ENCODE measurements at places on chromosomes 7 and 10.

DNA sequence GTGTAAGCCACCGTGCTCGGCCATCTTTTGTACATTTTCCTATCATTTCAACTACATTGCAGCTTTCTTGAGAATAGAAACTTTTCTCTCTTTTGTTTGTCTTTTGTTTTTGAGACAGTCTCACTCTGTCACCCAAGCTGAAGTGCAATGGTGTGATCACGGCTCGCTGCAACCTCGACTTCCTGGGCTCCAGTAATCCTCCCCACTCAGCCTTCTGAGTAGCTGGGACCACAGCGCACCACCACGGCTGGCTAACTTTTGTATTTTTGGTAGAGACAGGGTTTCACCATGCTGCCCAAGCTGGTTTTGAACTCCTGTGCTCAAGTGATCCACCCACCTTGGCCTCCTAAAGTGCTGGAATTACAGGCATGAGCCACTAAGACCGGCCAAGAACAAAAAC is 31.3 kb upstream of the DAGLB start:
- DNase-seq, result no peak

DNA sequence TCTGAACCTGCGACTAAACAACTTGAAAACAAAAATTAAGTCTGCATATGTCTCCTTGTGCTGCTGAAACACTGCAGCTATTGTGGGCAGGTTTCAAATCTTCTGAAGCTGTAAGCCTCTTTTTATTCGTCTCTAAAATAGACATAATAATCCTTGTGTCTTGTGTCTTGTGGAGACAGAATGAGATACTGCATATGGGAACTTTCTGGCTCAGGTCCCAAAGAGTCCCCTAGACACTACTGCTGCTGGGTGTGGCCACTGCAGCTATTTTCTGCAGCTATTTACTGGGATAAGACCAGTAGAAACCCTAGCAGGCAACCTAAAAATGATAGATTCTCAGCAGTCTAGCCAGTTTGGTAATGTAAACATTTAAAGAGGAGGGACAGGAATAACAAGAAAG is 252.0 kb downstream of the ELMO1 start:
- no peak for DNase-seq

DNA sequence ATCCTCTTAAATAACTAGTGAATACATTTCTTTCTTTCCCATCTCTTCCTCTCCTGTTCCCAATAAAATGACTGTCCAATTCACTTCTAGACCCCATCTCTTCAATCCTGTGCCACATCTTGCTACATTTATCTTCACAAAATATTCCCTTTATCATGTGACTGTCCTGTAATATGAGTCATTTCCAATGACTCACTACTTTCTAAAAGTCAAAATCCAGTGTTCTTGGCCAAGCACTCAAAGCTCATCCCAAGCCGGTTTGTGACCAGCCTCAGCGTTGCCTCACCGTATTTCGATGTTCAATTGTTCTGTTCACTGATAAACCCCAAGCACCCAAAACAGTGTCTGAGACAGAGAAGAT is 104.7 kb downstream of the PARD3 start:
- no peak for DNase-seq

- DNase-seq, result no peak
Measured at GRCh38 chr7:96300986-96301385, 20.9 kb downstream of the SLC25A13 start.

DNA sequence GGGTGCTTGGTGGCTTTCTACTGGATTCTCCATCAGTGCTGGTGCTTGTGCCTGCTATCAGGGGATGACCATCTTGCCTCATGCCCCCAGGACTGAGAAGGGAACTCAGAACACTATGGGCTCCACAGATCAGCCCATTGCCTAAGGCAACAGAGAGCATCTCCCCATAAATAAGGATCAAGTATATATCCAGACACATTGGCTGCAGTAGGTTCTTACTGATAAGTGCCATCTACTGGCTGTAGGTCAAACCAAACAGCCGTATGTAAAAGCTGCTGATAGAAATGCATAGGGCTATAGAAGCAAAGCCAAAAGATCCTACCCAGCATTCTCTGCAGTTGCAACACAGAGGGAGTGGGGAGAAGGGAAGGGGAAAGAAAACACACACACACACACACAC is 153.7 kb downstream of the CDK14 start:
- no peak for DNase-seq

DNA sequence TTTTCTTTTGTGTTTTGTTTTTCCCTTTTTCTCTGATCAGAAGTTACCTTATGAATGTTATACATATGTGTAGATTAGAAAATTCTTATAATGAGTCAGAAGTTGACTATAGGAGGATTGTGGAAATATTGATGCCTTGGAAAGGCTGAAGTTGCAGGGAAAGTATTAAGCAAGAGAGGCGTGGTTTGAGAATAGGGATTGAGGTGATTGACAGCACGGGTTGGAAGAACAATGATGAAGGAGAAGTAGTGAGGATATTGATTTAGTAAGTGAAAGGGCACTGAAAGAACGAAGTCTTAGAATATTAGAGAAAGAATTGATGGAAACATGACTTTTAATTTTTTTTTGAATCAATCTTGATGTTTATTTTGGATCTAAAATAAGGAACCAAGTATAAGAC is 176.0 kb downstream of the EXOC4 start:
- no peak for DNase-seq

- no peak for DNase-seq
Measured at GRCh38 chr7:91326516-91327199, 62.4 kb downstream of the FZD1 start.

DNA sequence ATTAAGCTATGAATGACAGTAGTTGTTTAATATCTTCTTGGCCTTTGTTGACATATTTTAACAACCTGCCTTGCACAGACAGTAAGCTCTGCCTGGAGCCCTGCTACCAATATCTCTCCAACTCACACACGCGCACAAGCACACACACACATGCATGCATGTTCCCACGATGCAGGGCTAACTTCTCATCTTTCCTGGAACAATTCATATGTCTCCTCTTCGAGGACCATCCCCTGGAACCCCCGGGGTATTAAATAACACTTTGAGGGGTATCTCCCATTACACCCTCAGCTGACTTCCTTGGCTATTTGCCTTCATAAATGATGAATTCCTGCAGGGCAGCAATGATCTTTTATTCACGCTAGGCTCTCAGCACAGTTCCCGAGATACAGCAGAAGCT is 258.0 kb downstream of the TRIL start:
- no peak for DNase-seq

GRCh38 chr7:139829775-139830117 is 682 bp downstream of the TBXAS1 start:
- DNase-seq, result no peak

Measured in stimulated activated CD4-positive, alpha-beta T cell treated with anti-CD3 and anti-CD28 coated beads, Interleukin-4, amount 100 ng/mL, for 24 hours (primary cell).